Lung (tissue), 17 donors: ENCODE measurements at places on chromosomes 1 and 21.

- DNase-seq, result no peak
These were observed 85.8 kb upstream of the CAMK1G start for GRCh38 chr1:209497729-209498128.

DNA sequence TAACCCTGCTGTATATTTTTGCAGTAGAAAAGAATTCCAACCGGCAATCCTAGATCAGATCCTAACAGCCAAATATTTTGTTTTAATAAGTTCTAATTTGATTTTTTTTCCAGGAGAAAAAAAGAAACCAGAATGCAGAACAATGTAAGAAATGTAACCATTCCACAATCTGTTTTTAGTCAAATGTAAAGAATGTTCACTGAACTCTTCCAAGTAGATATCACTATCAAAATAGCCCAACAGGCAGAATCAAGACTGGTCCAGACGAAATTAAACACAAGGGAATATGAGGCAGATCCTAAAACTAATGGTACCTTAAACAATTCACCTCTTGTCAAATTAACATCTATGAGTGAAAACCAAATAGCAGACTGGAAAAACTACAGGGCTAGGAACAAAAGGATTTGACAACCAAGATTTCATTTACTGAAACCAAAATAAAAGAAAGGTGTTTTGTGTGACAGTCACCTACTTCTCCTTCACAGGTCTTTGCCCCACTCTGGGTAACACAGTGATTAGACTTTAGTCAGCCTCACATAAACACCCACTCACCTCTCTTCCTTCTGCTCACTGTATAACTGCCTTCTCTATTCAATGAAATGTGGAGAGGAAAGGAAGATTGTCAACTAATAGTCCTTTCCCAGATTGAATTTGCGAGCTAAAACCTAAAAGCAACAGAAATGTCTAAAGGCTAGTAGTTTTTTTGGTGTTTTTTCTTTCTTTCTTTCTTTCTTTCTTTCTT, 137.9 kb downstream of the FAF1 start:
- no peak for DNase-seq

- no peak for DNase-seq
These were observed 332.9 kb downstream of the BARHL2 start for GRCh38 chr1:90384193-90384592.

GRCh38 chr1:8456308-8456912, 138.5 kb downstream of the SLC45A1 start:
- DNase-seq, result peak; percentile 80

- peak; percentile 57 for DNase-seq
These were observed 50.0 kb downstream of the CACHD1 start for GRCh38 chr1:64519901-64520300.

DNA sequence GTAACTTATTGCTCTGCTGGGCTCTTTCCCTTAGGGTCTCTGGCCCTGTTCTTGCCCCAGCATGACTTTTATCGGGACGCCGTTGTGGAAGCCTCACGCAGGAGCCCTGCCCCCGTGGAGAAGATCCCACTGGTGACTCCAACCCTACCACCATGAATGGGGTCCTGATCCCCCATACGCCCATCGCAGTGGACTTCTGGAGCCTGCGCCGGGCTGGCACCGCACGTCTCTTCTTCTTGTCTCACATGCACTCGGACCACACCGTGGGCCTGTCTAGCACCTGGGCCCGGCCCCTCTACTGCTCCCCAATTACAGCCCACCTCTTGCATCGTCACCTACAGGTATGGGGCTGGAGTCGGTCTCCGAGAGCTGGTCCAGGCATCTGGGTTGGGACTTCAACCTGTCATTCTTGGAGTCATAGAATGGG, 322 bp downstream of the DCLRE1B start:
- no peak for DNase-seq
